NCI-H345 (cell line): ENCODE measurements at places on chromosomes 7 and 10.

GRCh38 chr10:81870472-81870871, 4.5 kb upstream of the NRG3 start:
- no peak for DNase-seq

- peak; percentile 82 for DNase-seq
Measured at GRCh38 chr7:30635798-30636197, 41.1 kb downstream of the GARS1 start.

- DNase-seq: no peak
Measured at GRCh38 chr10:88372051-88372715, 210.9 kb downstream of the RNLS start.

GRCh38 chr7:135328526-135328925, 94.9 kb downstream of the STRA8 start:
- no peak for DNase-seq

DNA sequence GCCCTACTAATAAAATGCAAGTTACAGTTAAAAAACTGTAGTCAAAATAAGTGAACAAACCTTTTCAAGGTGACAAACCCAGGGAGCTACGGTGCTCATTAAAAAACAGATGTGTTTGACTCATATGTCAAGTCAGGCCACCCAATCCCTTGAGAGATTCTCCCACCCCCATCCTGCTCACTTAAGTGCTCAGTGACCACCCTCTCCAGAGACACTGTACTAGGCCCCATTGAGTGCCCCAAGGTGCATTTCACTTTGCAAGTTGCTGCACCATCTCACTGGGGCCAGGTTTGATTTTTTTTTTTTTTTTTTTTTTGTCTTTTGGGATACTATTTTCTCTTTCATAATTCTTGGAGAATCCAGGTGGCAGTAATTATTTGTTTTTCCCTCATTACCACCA, 1.9 kb downstream of the ERV3-1 start:
- DNase-seq: no peak

- no peak for DNase-seq
Measured at GRCh38 chr10:68108051-68108450, 1.2 kb upstream of the MYPN start.

DNA sequence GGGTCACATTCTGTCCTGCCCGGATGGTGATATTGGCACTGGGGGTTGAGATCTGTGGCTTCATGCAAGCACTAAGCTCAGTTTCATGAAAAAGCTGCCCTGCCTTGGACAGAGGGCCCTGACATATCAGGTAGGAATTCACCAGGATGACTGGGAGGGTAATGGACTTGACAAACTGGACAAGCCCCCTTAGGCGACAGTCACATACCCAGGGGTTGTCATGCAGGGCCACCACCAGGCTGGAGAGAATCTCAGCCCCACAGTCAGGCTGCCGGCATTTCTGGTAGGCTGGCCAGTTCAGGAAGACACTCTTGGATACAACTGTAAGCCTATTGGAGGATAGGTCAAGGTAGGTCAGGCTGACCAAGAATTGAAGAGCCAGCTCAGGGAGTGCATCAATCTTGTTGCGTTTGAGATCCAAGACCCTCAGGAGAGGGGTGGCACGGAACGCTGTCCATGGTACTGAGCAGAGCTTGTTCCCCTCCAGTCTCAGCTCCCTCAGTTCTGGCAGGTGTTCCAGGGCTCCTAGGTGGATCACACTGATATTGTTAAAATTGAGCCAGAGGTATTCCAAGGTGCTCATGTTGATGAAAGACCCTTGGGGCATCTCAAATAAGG, 824 bp downstream of the LRIT2 start:
- no peak for DNase-seq

GRCh38 chr7:25427721-25428120, 199.4 kb upstream of the NPVF start:
- DNase-seq: no peak

DNA sequence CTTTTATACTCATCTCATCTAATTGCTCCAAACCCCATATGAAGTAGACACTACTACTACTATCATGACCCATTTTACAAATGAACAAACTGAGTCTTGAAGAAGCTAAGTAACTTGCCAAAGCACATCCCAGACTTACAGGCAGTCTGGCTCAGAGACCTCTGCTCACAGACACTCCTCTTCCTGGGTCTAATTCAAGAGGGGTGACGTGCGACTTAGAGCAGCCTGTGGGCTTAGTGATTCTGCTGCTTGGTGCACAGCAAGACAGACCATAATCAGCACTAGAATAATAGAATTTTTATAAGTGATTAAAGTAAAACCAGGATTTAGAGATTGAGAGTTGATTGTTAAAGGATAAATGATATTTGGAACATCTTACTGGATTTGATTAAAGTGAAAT, 750.8 kb downstream of the AUTS2 start:
- no peak for DNase-seq

- DNase-seq: no peak
Measured at GRCh38 chr7:80581486-80582260, 56.8 kb upstream of the CD36 start.

- no peak for DNase-seq
Measured at GRCh38 chr7:155001756-155002410, 1.0 kb downstream of the PAXIP1 start.

DNA sequence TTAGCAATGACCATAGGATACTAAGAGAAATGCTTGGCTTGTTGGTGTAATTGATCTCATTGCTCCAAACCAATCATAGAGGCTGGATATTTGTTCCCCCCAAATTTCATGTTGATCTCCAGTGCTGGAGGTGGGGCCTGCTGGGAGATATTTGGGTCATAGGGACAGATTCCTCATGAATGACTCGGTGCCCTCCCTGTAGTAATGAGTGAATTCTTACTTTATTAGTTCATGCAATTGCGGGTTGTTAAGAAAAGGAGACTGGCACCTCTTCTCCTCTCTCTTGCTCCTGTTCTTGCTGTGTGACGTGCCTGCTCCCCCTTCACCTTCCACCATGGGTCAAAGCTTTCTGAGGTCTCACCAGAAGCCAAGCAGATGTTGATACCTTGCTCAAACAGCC, 630.1 kb downstream of the CALN1 start:
- no peak for DNase-seq

DNA sequence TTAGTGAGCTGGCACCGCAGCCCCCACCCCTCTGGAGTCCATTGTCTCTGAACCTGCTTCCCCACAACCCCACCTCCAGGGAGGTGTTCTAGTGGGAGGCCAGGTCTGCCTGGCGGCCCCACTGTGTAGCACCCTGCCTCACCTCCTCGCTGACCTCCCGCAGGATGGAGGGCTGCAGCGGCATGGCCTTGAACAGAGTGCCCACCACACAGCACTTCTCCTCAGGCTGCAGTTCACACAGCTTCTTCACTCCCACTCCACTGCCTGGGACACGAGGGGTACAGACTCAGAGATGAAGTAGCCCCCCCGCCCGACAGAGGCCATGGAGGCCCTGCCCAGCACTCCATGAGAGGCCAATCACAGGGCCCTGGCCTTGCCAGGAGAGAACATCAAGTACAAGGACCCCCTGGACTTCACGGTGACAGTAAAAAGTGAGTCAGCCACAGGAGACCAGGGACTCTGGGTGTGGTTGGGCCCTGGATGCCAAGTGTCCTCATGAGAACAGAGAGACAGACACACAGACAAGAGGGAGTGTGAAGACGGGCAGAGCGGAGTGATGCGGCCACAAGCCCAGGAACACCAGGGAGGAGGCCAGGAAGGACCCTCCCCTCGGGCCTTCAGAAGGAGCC, 5.4 kb downstream of the POLD2 start:
- no peak for DNase-seq

DNA sequence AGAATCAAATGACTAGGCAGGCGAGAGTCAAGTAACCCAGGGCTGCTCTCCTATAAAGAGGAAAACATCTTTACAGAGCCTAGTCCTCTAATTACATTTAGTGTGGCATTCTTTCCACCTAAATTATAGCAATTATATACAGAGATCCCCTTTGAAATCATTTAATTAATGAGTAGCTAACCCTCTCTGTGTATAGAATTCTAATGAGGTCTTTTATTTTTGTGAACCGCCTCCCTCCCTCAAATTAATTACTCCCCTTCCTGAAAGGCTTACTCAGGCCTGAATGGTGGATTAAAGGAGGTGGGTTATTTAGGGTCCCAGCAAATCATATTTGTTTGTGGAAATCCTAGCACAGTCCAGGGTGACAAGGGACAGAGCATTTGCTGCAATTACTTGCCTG, 551.8 kb downstream of the SORCS3 start:
- no peak for DNase-seq

GRCh38 chr7:70316745-70317144, 718.5 kb downstream of the AUTS2 start:
- no peak for DNase-seq

DNA sequence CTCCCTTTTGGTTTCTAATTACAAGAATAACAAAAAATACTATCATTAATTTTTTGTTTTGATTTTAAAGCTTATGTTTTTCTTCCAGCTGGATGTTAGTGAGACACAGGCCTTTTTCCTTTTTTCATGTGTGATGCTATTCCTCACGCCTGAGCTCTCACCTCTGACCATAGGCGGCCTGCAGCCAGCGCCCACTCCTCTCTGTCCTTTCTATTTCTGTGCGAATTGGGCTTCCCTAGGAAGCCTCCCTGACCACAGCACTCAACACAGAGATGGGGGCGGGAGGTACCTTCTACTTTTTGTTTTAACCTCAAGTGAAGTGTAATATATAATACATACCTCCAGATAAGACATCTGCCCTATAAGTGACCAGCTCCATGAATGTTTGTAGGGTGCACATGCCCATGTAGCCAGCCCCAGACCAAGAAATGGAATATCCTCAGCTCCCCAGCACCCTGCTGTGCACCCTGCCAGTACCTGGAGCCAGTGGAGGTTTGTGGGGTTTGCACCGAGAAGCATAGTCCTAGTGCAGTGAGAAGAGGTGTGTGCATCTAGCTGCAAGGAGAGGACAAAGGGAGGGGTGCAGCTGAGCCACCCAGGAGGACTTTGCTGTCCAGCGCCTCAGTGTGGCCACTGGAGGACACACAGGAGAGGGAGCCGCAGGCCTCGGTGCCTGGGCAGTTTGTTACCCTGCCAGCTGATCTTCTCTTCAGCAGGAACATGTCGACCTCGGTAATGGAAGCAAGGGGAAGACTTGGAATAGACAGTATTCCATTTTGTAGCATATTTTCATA, 38.5 kb downstream of the BNIP3 start:
- no peak for DNase-seq

GRCh38 chr7:107234436-107234835, 65.6 kb downstream of the HBP1 start:
- no peak for DNase-seq

DNA sequence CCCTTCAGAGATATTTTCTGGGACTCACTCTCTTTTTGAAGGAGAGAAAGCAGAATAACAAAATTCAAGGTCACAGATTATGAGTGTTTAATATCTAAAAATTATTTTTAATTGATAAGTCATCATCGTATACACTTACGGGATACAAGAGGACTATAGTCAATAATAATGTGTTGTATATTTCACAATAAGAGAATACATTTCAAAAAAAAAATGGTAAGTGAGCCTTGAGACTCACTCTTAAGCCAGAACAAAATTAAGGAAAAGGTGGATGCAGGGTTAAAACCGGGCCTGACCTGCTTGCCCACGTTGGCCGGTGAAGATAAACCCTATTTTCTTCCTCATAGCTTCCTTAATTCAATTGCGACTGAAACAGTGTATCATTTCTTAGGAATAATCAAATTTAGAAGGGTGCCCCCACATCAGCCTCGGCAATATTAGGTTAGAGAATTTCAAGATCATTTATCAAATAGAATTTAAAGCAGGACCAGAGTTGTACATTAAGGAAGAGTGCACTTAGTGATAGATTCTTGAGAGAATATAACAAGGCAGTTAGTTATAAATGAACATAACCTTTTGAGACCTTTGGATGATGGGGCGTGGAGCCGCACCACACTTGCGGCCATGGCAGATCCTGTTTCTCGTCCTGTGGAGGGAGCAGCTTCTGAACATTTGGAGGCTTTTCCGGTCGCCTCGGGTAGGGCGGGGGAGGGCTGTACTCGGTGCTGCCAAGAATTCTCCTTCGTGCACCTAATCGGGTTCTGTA, 321.8 kb downstream of the PAXIP1 start:
- DNase-seq: no peak

- peak; percentile 53 for DNase-seq
Measured at GRCh38 chr10:373526-374309, 238.5 kb downstream of the ZMYND11 start.

- DNase-seq: no peak
Measured at GRCh38 chr7:155482511-155483183, 24.7 kb downstream of the EN2 start.

DNA sequence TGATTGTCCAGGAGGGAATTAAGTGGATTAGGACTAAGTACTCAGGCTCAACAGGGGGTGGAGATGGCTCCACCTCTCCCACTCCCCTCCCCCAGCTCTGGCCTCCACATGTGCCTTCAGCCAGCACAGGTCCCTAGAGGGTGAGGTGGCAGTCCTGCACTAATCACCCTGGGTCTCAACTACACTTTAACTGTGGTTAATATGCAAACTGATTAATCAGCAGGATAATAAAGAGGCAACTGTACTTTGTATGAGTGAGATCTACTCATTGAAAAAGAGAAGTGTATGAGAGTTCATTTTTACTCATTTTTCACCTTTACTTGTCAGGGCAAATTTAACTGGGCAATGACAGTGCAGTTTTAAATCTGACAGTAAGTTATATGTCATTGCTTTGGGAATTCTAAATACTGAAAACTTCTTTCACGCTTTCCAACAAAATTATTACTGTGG, 223.8 kb upstream of the CCDC6 start:
- DNase-seq: no peak

- no peak for DNase-seq
Measured at GRCh38 chr7:143510854-143511592, 33.4 kb downstream of the TAS2R41 start.

- DNase-seq: no peak
Measured at GRCh38 chr7:30988351-30989005, 24.7 kb downstream of the GHRHR start.

- no peak for DNase-seq
Measured at GRCh38 chr7:128094686-128095085, 63.4 kb upstream of the LRRC4 start.

DNA sequence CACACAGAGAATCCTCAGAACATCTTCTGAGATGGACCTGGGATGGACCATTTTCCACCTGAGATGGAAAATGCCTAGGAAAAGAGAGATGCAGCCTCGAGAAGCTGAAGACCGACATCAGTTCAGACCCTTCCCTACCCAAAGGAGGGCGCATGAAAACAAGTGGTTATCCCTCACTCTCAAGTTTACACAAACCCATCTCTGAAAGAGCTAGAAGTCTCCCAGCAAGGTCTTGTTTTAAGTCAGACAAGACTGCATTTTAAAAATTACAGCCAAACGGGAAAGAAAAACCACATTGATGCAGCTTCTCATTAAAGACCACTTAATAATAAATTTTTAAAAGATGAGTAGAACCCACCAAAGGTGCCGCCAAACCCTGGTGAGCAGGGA, 1.3 kb downstream of the RAPGEF5 start:
- no peak for DNase-seq

DNA sequence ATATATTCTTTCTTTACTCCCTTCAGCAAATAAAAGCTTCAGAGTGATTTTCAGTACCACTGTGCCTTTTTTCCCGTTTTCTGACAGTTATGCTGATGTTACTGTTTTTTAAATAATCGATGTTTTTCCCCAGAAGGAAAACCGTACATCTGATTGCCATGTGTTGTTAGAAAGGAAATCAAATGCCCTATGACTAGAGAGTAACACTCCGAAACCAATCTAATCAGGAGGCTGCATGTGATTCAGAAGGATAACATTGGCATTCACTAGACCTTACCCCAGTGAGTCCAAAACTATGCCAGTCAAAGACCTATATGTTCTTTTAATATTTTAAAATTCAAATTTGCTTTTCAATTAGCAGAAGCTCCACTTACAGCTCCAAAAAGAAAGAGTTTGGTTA, 116.3 kb downstream of the TMEM26 start:
- DNase-seq: no peak
